ENCODE measurements at places on chromosomes 5 and 9. TPM values are rescaled to one million over a fixed set of nuclear protein-coding genes. Genes with fewer than 3 reads are reported as not detected.
A peak's percentile ranks its signal among the peaks of the same experiment; 100 is the strongest.

DNA sequence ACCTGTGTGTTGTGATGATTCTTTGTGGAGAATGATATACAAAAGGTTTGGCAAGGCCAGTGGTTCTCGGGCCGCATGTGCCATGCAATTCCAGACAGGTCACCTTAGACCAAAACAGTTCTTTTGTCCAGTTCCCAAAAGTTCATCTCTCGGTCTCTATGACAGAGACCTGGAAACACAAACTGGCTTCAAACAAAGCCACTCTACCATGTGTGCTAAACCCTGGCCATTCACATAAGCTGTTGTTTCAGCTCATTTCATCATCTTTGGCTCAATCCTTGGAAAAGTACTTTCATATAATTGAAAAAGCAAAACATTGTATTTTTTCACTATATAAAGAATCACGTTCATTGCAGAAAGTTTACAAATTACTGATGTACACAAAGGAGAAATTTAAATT lies 210.5 kb upstream of the SEMA6A start:
- no peak for DNase-seq

- peak; percentile 90 for DNase-seq
Observed at GRCh38 chr9:63816751-63817621, 1468.0 kb downstream of the FOXD4L5 start.

DNA sequence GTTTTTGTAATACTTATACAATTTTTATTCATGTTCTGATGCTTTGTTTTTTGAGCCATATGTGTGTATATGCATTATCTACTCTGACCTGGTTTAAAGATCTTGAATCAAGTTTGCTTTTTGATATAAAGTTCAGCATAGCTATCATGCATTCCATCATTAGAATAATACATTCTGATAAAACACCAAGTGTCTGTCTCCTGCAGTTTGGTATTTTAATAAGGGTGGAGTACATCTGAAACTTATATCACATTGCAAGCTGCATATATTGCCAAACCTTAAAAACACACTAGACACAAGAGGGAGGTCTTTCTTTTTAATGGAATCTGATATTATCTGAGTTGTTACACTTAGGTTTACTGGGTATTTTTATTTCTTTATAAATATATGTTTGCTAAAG lies 102.8 kb upstream of the ADAMTSL1 start:
- no peak for DNase-seq

- DNase-seq: no peak
Observed at GRCh38 chr9:8822667-8823025, 1023.1 kb upstream of the DMAC1 start.

DNA sequence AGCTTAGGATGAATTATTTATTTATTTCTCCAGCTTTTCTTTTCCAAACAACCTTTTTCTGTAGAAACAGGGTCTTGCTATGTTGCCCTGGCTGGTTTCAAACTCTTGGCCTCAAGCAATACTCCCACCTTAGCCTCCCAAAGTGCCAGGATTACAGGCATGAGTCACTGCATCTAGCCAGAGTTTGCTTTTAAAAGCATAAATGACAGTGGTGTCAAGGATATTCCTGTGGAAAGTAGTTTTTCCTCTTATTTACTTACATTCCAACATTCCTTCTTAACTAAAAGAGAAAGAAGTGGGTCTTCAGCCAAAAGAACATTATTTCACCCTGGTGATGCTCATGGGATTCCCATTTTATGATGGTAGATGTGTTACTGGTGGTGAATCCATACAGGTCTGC lies 62.4 kb downstream of the GRIA1 start:
- DNase-seq: no peak

DNA sequence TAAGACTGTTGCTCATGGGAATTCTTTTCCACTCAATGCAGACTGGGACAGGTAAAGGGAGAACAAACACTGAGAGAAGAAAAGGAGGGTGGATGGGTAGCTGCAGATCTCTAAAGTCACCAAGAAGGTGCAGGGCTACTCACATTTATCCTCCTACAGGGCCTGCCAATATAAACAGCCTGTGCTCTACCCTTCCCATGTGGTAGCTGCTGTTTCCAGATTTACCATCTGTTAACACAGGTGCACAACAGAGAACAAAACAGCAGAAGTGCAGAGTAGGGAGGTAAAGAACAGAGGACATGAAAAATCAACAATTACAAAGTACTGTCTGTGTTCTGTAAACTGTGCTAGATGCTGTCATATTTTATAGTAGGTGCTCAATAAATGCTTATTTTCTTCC lies 26.0 kb downstream of the JAKMIP2 start:
- DNase-seq: no peak

DNA sequence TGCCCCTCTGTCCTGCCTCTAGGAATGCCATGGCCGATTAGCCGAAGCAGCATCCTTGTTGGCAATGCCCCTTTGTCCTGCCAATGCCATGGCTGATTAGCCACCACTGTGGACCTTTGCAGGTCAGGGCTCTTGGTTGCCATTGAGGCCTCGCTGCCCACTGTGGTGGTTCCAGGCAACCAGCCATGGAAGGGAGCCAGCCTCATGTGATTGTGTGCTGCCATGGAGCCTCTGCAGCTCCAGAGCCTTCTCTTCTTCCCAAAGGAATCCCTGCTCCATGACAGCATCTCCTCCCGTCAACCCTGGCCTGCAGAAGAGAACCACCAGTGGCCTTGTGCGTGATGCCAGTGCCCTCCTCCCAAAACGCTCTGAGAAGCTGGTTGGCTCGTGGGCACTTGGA lies 187.0 kb downstream of the CACNA1B start:
- DNase-seq: peak; percentile 38

DNA sequence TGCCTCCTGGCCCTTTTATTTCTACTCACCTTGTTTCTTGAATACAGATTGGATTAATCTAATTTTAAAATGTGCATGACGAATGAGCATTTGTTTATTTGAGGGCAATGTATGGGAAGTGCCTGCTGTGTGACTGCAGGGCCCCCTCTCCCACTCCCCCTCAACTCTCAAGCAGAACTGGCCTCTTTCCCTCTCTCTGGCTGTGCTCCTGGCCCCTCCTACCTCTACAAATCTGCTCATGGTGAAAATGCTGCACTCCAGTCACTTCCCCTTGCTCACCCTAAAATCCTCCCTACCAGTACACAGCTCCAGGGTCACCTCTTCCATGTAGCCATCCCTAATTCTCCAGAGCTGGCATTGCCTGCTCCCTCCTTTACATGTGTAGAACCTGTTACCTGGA lies 17.2 kb upstream of the NDST1 start:
- no peak for DNase-seq

DNA sequence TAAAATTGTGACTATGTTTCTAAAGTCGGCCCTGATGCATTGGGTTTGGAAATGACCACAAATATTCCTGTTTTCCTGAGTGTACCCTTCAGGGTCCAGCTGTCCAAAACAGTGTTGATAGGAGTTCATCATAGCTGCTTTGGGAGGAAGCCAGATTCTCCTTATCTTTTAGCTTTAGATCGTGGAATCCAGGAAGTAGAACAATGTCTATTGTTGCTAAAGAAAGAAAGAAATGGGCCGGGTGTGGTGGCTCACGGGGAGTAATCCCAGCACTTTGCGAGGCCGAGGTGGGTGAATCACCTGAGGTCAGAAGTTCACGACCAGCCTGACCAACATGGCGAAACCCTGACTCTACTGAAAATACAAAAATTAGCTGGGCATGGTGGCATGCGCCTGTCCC lies 9.5 kb downstream of the CAVIN4 start:
- DNase-seq: no peak

GRCh38 chr9:92538541-92538940 lies 2.8 kb upstream of the ECM2 start:
- DNase-seq: no peak

DNA sequence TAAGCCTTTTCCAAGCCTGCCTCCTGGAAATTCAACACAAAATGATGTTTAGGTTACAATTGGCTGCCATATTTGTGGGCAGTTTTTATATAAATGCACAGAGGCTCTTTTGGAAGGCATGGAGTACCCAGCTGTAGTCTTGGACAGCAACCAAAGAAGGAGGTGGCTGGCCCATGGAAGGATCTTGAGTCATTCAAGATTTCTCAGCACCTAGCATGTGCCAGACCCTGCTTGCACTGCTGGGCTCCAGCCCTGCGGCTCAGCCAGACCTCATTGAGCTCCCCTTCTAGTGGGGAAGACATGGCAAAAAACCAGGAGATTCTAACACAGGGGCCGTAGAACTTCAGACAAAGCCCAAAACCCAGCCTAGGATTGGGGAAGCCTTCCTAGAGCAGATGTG lies 22.1 kb downstream of the JADE2 start:
- DNase-seq: no peak

GRCh38 chr9:26768145-26768544 lies 124.5 kb downstream of the CAAP1 start:
- DNase-seq: no peak

- no peak for DNase-seq
Observed at GRCh38 chr9:77463151-77463550, 185.0 kb downstream of the GNA14 start.

GRCh38 chr5:59234236-59234635 lies 651.4 kb downstream of the RAB3C start:
- DNase-seq: no peak

DNA sequence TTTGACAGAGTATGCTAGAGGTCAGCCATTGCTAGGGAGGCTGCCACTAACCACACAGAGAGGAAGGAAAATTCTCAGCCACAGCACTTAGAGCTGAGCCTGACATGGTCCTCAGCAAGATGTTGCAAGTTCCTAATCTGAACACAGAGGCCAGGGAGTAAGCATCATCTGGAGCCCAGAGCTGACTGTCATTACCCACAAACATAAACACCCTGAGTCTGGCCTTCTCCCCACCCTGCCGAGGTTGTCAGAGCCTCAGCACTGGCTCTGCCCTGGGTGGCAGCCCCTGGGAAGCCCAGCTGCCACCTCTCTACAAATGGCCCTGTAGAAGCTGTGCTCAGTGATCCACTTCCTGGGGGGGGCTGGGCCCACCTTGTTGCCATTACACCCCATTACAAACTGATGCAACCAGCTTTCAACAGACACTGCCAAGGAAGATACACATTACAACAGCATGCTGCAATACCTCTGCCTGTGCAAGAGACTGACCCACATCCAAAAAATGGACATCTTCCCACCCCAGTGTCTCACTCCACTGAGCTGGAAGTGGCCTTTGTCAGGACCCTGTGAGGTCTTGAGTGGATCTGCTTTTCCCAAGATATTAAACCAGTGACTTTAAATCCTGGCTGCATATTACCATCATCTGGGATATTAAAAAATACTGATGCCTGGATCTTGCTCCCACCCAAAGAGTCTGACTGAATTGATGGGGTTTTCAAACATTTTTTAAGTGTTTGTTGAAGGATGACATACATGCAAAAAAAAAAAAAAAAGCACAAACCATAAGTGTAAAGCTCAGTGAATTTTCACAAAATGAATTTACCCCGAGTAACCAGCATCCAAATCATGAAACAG lies 33.0 kb downstream of the IRF1 start:
- no peak for DNase-seq

- DNase-seq: no peak
Observed at GRCh38 chr5:16809395-16810207, 126.5 kb downstream of the MYO10 start.

DNA sequence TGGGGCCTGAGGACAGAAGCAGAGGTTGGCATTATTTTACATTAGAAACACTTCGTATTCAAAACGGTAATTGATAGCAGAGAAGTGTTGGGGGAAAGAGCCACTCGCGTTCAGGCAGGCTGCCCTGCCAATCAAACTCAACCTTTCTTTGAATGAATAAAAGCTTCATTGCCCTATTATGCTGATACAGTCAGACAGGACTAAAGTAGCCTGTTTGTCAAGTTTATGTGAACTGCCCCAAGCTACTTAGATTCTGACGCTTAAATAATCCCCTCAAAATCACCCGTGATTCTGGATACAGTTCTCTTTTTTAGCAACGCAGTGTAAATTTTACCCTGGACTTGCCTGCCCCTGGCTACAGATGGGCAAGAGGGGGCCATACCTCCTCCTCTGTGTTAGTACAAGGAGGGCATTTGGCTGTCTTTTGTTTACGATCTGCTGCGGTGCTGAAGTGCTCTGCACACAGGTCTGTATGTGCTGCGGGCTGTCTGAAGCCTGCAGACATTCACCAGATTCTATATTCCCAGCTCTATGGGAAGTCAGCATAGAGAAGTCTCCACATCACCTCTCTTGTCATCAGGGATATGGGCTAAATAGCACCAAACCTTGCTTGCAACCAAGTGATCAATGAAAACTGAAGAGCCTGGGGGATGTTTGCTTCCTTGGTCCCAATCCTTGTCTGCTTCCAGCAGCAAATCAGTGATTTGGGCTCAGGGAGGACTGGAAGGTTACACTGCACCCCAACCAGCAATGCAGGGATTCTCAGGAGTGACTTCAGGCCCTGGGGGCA lies 218.4 kb downstream of the EBF1 start:
- no peak for DNase-seq

DNA sequence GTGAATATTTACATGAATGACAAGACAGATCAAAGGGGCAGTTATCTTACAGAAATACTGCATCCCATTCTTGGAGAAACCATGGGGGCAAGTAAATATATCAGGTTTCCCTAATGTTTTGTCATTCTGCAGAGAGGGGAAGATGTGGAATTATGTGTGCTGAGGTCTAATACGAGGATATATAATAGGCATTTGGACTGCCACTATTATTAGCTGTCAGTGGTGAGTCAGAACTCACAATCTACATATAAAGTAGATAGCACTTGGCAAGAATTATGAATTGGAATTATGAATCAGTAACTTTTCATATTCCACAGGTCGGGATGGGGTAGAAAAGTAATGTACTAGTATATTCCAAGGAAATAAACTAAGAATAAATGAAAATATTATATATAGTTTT lies 121.7 kb downstream of the GIN1 start:
- DNase-seq: no peak

GRCh38 chr5:78974601-78975000 lies 10.5 kb downstream of the ARSB start:
- DNase-seq: no peak

GRCh38 chr9:120612218-120612617 lies 32.3 kb upstream of the CDK5RAP2 start:
- no peak for DNase-seq

- DNase-seq: no peak
Observed at GRCh38 chr9:117787746-117788145, 83.5 kb downstream of the TLR4 start.

DNA sequence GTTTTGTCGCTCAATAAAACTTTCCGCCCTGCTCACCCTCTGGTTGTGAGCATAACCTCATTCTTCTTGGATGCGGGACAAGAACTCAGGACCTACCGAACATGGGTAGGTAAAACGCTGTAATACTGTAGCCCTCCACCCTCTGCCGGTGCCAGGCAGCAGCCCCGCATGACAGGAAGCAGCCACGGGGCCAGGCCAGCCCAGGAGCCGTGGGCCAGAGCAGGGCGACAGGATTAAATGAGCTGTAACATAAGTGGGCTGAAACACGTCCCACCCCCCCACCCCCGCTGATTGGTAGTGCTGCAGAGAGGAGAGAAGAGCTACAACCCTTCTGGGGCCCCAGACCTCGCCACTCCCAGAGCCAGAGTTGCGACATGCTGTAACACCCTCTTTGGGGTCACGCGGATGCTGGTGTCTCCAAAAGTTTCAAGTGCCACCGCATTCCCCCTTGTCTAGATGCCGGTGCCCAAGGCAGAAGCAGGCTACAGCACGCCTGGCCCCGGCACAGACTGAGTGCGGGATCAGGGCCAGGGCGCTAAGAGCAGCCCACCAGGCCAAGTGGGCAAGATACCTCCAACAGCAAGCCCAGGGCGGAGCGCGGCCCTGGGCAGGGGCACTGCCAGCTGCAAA lies 81.8 kb downstream of the FBXW11 start:
- DNase-seq: peak; percentile 72

GRCh38 chr9:107108342-107109130 lies 174.5 kb upstream of the RAD23B start:
- no peak for DNase-seq

Gene CFAP90
- total RNA-seq: 0.48 TPM

Gene C9orf153
- 0.59 TPM for total RNA-seq

Gene UNC13B
- total RNA-seq: 36.6 TPM

Gene PCDHGB5
- total RNA-seq: 7.5 TPM

Gene CARTPT
- total RNA-seq: not detected

Gene SARDH
- total RNA-seq: 0.16 TPM

Gene COL23A1
- 3.3 TPM for total RNA-seq

All from breast epithelium (tissue), 4 donors.